ENCODE measurements at places on chromosomes 5 and 9.
A peak's percentile ranks its signal among the peaks of the same experiment; 100 is the strongest.

DNA sequence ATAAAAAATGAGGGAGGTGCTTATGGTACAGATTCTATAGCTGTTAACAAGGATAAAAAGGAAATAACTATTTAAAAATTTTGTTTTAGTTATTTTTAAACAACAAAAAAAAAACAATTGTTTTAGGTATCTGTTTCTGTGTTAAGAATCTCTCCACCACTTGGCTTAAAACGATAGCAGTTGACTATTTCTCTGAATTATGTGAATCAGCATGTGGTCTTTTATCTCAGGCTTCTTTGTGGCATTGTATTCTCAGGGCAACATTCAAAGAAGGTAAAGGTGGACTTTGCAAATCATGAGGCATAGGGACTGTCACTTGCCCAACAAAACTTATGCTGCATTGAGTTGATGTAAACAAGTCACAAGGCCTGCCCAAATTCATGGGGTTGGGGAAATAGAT lies 55.2 kb downstream of the ERBIN start:
- DNase-seq, result no peak

GRCh38 chr5:1511651-1512540 lies 11.9 kb downstream of the LPCAT1 start:
- no peak for DNase-seq

DNA sequence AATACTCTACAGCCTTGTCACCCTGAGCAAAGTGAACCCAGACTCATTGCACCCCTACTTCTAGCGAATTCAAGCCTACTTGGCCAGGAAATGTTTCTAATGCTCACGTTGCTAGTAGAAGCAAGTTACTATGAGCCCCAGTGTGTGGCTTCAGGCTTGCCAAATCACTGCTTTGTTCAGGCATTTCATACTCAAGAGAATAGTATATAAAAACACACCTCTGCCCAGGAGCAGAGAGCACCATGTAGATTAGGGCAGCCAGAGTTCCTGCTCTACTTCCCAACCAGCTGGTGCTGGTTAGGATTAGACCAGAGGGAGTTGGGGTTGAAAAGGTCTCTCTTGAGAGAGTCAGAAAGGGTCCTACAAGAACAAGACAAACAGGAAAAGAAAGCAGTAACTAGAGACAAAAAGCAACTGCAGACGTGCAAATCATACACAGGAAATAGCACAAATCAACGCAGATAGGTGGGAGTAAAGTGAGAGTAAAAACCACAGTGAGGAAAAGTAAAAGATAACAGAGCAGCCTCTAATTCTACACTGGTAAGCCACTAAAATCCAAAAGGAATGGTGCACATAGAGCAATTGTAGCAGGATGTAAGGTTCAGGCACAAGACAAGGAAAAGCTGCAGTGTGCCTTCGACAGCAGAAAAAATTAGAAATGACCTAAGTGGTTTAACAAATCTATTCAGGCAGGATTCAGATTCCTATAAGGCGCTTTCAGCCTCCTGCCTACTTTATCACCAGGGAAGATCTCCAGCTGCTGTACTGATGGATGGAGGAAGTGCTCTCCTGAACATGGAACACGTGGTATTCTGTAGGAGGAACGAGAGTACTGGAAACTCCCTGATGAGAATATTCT lies 49.6 kb upstream of the KIF2A start:
- no peak for DNase-seq

DNA sequence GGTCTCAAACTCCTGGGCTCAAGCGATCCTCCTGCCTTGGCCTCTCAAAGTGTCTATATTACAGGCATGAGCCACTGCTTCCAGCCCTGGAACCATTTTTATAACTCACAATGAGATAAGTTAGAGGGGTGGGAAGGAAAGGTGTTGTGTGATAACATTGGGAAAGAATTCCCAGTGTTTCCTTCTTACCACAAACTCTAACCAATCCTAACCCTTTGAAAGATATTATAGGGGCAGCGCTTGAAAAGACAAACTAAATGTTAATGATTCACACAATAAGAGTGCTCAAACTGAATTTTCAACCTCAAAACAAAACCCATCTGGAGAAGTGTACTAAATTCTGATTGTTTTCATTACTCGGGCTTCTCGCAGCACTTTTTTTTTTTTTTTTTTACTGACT lies 109.7 kb downstream of the TSSK1B start:
- DNase-seq, result no peak

DNA sequence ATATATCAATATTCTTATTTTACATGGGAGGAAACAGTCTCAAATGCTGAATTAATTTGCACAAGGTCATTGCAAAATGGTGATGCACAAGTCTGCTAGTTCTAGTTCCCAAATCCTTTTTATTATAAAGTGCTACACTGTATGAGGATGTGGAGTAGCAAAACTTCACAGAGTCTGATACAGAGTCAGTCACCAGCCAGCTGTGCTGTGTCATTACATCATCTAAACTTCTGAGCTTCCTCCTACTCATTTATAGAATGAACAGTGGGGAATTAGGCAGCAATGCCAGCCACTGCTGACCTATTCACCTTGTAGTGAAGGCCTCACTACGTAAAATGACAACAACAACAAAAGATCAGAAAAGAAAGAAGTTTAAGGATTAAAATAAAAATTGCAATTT lies 357.8 kb downstream of the TMEM167A start:
- no peak for DNase-seq

GRCh38 chr9:6488395-6488794 lies 75.4 kb downstream of the UHRF2 start:
- DNase-seq, result no peak

DNA sequence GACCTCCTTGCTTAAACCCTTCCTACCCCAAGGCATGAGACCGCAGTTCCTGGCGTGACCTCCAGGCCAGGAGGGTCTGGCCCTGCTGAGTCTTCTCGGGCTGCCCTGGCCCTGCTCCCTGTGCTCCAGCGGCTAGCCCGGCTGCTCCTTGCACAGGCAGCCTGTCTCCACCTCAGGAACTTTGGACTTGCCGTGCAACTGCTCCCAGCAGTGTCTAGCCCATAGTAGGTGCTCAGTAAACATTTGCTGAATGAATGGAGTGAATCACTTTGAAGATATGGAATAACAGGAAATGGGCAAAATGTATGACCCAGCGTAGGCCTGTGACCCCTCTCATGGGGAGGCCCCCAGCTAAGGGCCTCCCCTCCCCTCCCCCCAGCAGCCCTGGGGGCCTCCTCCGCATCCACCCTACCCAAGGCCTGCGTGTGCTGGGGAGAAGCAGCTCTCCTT lies 127.1 kb downstream of the ZNF354C start:
- no peak for DNase-seq

- DNase-seq, result no peak
These were observed 96.5 kb downstream of the SMIM23 start for GRCh38 chr5:171882118-171882517.

- no peak for DNase-seq
These were observed 1.7 kb downstream of the DMRT3 start for GRCh38 chr9:977838-978830.

DNA sequence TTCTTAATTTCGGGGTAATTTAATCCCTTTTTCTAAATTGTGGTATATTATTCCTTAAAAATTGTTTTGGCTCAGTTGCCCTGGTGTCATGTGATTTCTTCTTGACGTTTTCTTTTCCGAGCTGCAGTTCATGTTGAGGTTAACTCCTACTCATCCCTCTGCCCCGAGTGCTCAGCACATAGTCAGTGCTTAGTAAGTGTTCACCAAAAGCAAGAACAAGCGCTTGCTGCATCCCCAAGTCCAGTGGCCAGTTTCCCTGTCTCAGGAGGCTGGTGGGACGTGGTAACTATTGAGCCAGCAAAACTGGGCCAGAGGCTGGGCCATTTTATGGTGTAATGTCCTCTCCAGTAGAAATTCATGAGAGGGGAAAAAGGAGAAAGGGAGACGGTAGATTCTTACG lies 23.3 kb downstream of the TRIO start:
- no peak for DNase-seq

DNA sequence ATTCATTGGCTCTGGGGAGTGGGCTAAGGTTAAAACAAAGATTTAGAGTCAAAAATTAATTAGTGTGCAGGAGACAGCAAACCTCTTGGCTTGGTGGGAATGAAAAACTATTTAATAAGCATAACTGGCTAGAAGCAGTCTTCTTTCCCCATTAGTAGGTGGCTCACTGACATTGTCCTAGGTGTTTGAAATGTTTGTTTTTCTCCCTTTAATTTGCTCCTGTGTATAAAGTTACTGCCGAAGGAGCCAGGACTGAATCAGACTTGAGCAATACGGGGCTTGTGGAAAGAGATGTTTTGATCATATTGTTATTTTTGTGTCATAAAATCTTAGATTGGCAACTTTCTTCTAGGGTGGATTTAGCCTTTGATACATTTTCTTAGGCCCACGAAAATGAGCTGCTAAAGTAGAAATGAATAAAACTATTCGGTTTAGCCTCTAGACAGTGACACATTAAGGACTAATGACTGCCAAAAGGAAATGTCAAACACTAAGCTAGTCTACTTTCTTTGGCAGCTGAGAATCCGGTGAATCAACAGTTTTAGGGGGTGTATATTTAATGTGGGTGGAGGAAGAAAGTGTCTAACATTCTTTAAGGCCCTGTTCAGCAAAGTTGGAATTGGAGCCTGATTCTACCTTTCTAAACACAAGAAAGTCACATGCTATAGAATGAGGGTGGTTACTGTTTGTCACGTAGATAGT lies 30.2 kb downstream of the LRRTM2 start:
- no peak for DNase-seq

GRCh38 chr5:6583049-6583880 lies 49.6 kb downstream of the NSUN2 start:
- DNase-seq, result peak; percentile 44

GRCh38 chr9:131677444-131678180 lies 62.3 kb downstream of the RAPGEF1 start:
- no peak for DNase-seq

GRCh38 chr9:91755761-91756509 lies 194.1 kb downstream of the ROR2 start:
- DNase-seq, result no peak

DNA sequence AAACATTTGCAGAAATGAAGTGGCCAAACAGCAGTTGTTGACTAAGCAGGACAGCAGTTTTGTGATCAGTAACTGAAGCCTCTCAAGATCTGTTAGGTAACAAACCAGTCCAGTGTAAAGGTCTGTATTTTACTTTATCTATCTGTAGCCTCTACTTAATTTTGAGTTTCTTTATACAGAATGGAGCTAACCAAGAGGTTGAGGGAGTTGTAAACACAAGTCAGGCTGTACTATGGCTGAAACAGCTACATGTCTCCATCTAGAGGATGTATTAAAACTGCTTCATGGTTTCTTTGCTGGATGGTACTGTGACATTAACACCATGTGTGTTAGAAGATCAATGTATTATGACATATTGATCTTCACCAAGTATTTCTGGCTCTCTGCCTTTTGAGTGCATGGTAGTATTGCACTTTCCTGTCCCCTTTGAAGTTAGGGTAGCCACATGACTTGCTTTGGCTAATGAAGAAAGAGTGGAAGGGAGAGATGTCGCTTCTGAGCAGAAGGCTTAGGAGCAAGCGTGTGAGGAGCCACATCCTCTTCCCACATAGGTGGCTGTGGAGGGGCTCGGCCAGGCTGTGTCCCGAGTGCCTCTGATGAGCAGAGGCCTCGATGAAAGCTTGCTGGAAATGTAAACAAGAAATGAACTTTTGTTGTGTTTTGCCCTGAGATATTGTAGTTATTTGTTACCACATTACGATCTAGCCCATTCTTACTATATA lies 105.6 kb upstream of the PCA3 start:
- DNase-seq, result peak; percentile 11
